ENCODE measurements at places on chromosomes 5 and 9.

- DNase-seq, result no peak
These were observed 55.3 kb upstream of the POU4F3 start for GRCh38 chr5:146283344-146283761.

GRCh38 chr9:86413971-86414880, 60.0 kb upstream of the TUT7 start:
- peak; percentile 64 for DNase-seq

- DNase-seq, result no peak
These were observed 76.2 kb downstream of the SNX18 start for GRCh38 chr5:54593779-54594178.

DNA sequence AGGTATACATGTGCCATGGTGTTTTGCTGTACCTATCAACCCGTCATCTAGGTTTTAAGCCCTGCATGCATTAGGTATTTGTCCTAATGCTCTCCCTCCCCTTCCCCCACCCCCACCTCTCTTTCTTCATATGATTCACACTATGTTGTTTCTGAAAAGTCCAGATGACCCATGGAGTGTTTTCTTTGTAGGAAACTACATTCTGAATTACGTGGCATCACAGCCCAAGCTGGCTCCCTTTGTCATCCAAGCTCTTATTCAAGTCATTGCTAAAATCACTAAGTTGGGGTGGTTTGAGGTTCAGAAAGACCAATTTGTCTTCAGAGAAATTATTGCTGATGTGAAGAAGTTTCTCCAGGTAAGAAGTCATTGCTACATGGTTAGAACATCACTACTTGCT, 30.4 kb downstream of the RANBP17 start:
- DNase-seq, result no peak

- DNase-seq, result no peak
These were observed 4.2 kb upstream of the NFIL3 start for GRCh38 chr9:91427873-91428272.

GRCh38 chr5:180595046-180595379, 3.7 kb upstream of the SCGB3A1 start:
- no peak for DNase-seq

DNA sequence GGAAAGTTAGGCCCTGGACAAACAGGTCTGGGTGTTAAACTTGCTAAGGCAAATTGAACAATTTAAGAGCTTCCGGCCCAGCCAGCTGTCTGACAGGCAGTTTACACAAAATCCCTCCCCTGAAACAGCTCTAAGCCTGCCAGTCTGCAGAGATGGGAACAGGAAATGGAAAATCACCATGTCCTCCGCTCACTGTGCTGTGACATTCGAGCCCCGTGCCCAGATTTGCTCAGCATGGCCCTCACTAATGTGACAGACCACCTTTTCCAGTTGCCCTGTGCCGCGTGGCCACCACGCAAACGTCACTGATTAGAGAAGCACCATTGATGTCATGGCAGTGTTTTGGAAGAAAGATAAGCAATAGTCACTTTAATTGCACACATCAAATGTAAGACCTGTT, 41.0 kb downstream of the CCNJL start:
- peak; percentile 57 for DNase-seq
